HepG2 (cell line): ENCODE measurements at places on chromosomes 6 and 20. TPM values are rescaled to one million over a fixed set of nuclear protein-coding genes. Genes with fewer than 3 reads are reported as not detected.

- no peak overlapping the region for H3K4me3 ChIP-seq
- H3K27me3 ChIP-seq = no peaks in the 10 kb centered on the region
- no peaks in the 10 kb centered on the region for H3K4me1 ChIP-seq
- no peak overlapping the region for H3K27ac ChIP-seq
- DNase-seq = no peak
- H3K36me3 ChIP-seq = peaks cover 5% of the 10 kb centered on the region
Observed at GRCh38 chr6:1747003-1747402, 137.3 kb downstream of the FOXC1 start.

DNA sequence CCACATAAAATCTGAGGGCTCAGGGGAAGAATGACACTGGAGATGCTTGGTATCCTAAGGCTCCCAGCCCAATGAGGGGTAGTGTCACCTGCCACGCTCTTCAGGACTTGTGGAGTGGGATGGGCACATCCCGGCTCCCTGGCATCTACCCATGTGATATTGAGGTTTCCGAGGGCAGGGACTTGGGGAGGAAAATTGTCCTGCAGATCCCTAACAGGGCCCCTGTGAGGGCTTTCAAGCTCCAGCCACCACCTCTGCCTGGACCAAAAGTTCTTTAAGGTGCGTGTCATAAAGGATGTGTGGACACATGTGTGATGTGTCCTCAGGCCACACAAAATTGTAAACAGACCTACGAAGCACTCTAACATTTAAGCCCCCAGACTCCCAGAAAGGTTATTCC lies 2.5 kb downstream of the SCML4 start:
- no peak overlapping the region for H3K27ac ChIP-seq
- peaks cover 3% of the 10 kb centered on the region for H3K27me3 ChIP-seq
- DNase-seq = no peak
- H3K36me3 ChIP-seq = no peaks in the 10 kb centered on the region

GRCh38 chr6:72522735-72523141 lies 99.1 kb upstream of the KCNQ5 start:
- no peak overlapping the region for H3K4me3 ChIP-seq
- peak; percentile 9 for DNase-seq
- H3K4me1 ChIP-seq = no peaks in the 10 kb centered on the region

DNA sequence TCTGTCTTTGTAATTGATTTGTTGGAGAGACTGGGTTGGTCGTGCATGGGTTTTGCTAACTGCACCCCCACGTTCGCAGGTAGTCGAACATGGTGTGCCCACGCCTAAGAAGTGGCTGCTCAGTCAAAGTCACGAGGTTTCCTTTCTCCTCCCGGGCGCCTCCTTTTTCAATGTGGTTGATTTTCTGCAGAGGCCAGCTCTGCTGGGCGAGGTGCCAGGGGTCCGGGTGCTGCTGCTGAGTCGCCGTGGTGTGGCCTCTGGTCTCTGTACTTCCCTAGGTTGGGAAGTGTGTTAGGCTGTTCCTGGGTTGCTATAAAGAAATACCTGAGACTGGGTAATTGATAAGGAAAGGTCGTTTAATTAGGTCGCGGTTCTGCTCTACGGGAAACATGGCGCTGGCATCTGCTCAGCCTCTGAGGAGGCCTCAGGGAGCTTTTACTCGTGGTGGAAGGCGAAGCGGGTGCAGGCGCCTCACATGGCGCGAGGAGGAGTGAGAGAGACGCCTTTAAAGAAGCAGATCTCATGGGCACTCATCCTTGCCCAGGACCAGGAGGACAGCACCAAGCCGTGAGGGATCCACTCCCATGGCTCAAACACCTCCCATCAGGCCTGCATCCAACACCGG lies 14.1 kb downstream of the OSBPL2 start:
- H3K4me1 ChIP-seq = peaks cover 19% of the 10 kb centered on the region
- no peak overlapping the region for H3K4me3 ChIP-seq
- H3K27me3 ChIP-seq = no peaks in the 10 kb centered on the region
- peaks cover 24% of the 10 kb centered on the region; the same call in 2 of the 3 replicates for H3K36me3 ChIP-seq
- no peak overlapping the region for H3K27ac ChIP-seq
- no peak for DNase-seq

- no peak for DNase-seq
- no peak overlapping the region for H3K27ac ChIP-seq
- H3K4me1 ChIP-seq = no peaks in the 10 kb centered on the region
- no peaks in the 10 kb centered on the region for H3K36me3 ChIP-seq
- H3K4me3 ChIP-seq = no peak overlapping the region
Observed at GRCh38 chr20:52104546-52105441, 86.8 kb downstream of the ZFP64 start.

- no peak for DNase-seq
- H3K4me1 ChIP-seq = 0 out of 2 replicates have a peak, but pooled peaks cover 8% of the 10 kb centered on the region
- H3K4me3 ChIP-seq = no peak overlapping the region
- H3K27ac ChIP-seq = no peak overlapping the region
- no peaks in the 10 kb centered on the region for H3K27me3 ChIP-seq
Observed at GRCh38 chr20:52279706-52280105, 88.1 kb upstream of the ZFP64 start.

- H3K4me3 ChIP-seq = no peak overlapping the region
- no peak overlapping the region for H3K27ac ChIP-seq
- H3K36me3 ChIP-seq = no peaks in the 10 kb centered on the region
- DNase-seq = no peak
- H3K4me1 ChIP-seq = peaks cover 7% of the 10 kb centered on the region
Observed at GRCh38 chr6:907928-908327, 215.0 kb upstream of the EXOC2 start.

GRCh38 chr20:40863355-40863919 lies 165.2 kb upstream of the TOP1 start:
- peaks cover 3% of the 10 kb centered on the region; the same call in 1 of the 3 replicates for H3K27me3 ChIP-seq
- no peak for DNase-seq
- H3K27ac ChIP-seq = no peak overlapping the region
- H3K36me3 ChIP-seq = no peaks in the 10 kb centered on the region
- H3K4me1 ChIP-seq = no peaks in the 10 kb centered on the region

The SPAG4 gene
- 2.5 and 5.8 TPM in 2 replicates for total RNA-seq

- peaks cover 27% of the 10 kb centered on the region for H3K36me3 ChIP-seq
Observed at GRCh38 chr20:62796699-62797491, 622 bp downstream of the MRGBP start.

GRCh38 chr6:135884136-135884535 lies 32.6 kb downstream of the PDE7B start:
- no peak overlapping the region for H3K27ac ChIP-seq
- H3K4me3 ChIP-seq = no peak overlapping the region
- no peaks in the 10 kb centered on the region for H3K27me3 ChIP-seq
- H3K36me3 ChIP-seq = no peaks in the 10 kb centered on the region
- peaks cover 11% of the 10 kb centered on the region; the same call in 1 of the 2 replicates for H3K4me1 ChIP-seq

The DUSP15 gene
- 0.18 and 0.93 TPM in 2 replicates for total RNA-seq

DNA sequence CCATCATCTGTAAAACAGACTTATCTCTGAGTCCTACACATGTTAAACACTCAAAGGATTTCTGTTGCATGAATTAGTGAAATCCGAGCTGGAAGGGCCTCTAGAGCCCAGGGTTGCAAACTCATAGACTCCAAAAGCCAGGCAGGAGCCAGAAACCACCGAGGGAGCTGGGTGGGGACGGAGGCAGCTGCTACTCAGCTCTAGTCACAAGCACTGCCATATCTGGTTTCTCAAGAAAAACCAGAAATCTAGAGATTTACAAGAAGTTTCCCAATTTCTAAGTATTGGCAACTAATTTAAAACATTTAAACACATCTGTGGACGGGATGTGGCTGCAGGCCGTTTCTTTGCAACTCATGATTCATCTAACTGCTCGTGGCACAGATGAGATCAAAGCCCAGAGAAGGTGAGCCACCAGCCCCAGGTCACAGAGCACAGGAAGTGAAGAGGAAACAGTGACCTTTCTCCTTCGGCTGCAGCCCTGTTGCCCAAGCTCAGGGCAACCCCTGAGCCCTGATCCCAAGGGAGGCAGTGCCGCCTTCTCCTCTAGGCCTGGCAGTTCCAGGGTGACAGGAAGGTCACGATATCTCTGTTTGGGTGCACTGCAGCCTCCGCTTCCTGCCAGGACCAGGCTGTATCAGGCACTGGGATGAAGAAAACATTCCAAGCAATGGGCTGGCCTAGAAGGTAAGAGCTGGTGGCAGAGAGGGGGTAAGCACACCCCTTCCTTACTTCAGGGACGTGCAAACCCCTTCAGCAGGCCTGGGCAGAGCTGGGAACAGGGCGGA lies 26.4 kb upstream of the PTGIS start:
- no peak overlapping the region for H3K27ac ChIP-seq
- no peak overlapping the region for H3K4me3 ChIP-seq
- no peak for DNase-seq
- H3K4me1 ChIP-seq = peaks cover 54% of the 10 kb centered on the region

The ACOT8 gene
- 31.4 and 39.1 TPM in 2 replicates for total RNA-seq

The OR2H2 gene
- not detected in 2 replicates for total RNA-seq

- H3K4me1 ChIP-seq = peaks cover 66% of the 10 kb centered on the region
- peak overlapping the region; percentile 73 for H3K27ac ChIP-seq
- H3K27me3 ChIP-seq = no peaks in the 10 kb centered on the region
- no peaks in the 10 kb centered on the region; the same call in 1 of the 3 replicates for H3K36me3 ChIP-seq
- no peak overlapping the region for H3K4me3 ChIP-seq
Observed at GRCh38 chr6:130932438-130932837, 105.2 kb downstream of the SMLR1 start.

DNA sequence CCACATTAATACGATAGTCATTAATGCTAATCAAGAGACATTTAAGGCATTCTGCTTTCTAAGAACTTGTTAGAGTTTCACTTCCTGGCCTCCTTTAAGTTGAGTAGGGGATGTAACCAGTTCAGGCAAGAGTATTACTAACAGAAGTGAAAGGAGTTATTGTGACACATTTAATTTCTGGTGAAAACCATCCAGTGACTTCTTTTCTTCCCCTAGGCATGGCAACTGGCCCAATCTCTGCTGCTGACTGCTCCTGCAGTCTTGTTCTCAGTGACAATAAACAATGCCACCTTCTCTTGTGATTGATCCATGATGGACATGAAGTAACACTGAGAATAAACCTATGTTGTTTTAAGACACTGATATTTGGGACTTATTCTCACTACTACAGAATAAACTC lies 130.9 kb upstream of the DEFB112 start:
- DNase-seq = no peak
- no peak overlapping the region for H3K4me3 ChIP-seq
- H3K36me3 ChIP-seq = no peaks in the 10 kb centered on the region
- H3K27ac ChIP-seq = no peak overlapping the region

DNA sequence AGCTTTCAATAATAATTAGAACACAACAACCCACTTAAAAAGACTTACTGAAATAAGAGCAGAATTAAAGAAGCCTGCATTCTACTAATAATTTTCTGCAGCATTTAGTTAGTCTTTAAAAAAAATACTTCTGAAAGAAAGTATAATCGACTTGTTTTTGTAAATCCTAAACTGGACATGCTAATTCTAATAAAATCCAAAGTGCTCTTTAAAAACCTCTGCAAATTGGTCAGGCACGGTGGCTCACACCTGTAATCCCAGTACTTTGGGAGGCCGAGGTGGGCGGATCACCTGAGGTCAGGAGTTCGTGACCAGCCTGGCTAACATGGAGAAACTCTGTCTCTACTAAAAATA lies 57.5 kb upstream of the ARMH2 start:
- no peak overlapping the region for H3K4me3 ChIP-seq
- peaks cover 5% of the 10 kb centered on the region; the same call in 1 of the 2 replicates for H3K4me1 ChIP-seq
- no peaks in the 10 kb centered on the region for H3K36me3 ChIP-seq
- DNase-seq = no peak

The OR2J2 gene
- not detected in 2 replicates for total RNA-seq

The MUCL3 gene
- not detected in 2 replicates for total RNA-seq

DNA sequence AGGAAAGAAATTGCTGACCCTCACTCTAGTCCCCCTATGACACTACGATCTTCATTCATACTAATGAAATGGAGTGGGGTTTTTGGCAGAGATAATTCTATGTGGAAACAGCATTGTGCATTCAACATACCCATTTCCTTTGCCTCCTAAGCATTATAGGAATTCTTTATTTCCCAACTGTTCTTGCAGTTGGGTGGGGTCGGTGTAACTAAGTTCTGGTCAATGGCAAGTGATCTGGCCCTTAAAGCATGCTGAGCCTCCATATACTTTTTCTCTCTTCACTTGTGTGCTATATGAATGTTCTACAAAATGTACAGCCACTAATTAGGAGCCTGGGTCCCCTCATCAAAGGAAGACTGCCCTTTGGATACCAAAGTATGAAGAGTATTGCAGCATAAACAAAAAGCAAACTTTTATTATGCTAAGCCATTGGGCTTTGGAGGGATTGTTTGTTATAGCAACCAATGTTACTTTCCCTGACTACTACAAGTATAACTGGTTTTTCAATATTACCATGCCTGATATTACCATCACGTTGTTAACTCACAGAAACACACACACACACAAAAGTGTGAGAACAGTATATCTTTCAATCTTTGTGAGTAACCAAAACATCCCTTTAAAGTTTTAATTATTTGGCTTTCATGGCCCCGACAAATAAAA lies 9.0 kb upstream of the ISM1 start:
- no peak overlapping the region for H3K4me3 ChIP-seq
- H3K27ac ChIP-seq = no peak overlapping the region
- DNase-seq = no peak
- peaks cover 8% of the 10 kb centered on the region; the same call in 1 of the 3 replicates for H3K27me3 ChIP-seq

DNA sequence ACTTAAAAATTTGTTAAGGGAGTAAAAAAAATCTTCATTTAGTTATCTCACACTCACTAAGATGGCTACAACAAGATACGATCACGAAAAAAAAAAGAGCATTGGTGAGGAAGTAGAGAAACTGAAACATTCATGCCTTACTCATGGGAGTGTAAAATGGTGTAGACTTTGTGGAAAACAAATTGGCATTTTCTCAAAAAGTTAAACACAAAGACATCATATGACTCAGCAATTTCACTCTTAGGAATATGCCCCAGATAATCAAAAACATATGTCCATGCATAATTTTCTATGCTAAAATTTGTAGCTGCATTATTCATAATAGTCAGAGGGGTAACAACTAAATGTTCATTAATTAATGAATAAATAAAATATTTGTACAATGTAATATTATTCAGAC lies 120.9 kb upstream of the IRAK1BP1 start:
- no peak for DNase-seq
- no peaks in the 10 kb centered on the region for H3K27me3 ChIP-seq
- no peaks in the 10 kb centered on the region for H3K4me1 ChIP-seq

DNA sequence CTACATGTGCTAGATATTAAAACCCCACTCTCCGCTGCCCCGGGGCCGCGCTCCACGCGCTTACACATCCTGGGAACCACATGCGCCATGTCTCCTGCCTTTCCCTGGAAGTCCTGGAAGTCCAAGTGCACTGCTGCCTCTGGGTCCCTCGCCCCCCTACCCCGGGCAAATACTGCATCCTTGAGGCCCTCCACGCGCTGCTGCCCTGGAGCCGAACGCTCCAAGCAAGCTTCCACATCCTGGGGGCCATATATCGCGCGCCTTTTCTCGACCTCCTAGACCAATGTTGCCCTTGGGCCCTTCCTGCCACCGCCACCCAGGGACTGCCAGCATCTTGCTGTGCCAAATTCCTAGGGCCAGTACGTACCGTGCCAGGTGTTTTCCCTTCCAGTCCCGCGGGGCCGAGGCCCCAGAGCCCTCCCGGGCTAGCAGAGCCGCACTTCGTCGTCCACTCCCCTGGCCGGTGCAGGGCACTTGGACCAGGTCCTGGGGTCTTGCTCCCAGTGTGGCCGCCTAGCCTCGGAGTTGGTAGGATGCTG lies 779 bp upstream of the KCNG1 start:
- no peak for DNase-seq
- no peaks in the 10 kb centered on the region for H3K36me3 ChIP-seq
- no peaks in the 10 kb centered on the region for H3K4me1 ChIP-seq
- no peak overlapping the region for H3K27ac ChIP-seq

GRCh38 chr20:32945710-32946221 lies 58.5 kb downstream of the SUN5 start:
- H3K27ac ChIP-seq = no peak overlapping the region
- H3K4me1 ChIP-seq = peaks cover 9% of the 10 kb centered on the region
- peaks cover 4% of the 10 kb centered on the region; the same call in 1 of the 3 replicates for H3K27me3 ChIP-seq
- peak; percentile 55 for DNase-seq
- H3K36me3 ChIP-seq = no peaks in the 10 kb centered on the region

The ASIP gene
- total RNA-seq = not detected in 2 replicates
